Cardiac muscle cell (in vitro differentiated cells and primary cell): ENCODE measurements at places on chromosomes 6 and 20.

DNA sequence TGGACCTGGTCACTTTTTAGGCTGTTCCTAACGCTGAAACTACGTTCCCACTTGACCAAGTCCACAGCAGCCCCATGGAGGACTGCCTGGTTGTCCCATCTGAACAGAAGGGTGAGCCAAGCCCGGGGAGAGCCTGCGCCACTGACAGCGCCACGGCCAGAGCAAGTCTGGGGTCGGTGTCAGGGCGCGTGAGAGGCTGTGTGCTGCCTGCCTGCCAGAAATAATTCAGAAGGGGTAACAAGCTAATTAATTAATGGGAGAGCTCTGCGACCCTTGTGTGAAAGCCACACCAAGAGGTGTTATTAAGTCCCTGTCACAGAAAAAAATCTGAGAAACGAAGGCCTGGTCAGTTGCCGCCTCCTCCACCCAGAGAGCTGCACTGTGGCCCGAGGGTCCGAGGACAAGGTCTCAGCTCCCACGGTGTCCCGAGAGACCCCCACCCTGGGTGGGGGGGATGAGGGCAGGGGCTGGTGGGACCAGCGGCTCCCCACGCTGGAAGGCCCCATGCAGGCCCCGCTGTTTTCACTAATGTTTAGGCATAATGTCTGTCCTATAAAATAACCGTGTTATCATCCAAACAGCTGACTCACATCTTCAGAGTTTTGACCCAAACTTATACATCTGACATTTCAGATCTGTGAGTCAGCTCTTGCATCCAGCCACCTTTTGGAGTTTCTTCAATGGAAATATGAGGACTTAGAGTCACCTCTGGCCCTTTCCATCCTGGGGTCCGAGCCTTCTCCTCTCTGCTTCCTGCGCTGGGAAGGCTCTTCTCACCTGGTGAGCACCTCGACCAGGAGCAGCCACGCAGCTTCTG lies 58.5 kb downstream of the DLL1 start:
- peak; percentile 41 for DNase-seq

DNA sequence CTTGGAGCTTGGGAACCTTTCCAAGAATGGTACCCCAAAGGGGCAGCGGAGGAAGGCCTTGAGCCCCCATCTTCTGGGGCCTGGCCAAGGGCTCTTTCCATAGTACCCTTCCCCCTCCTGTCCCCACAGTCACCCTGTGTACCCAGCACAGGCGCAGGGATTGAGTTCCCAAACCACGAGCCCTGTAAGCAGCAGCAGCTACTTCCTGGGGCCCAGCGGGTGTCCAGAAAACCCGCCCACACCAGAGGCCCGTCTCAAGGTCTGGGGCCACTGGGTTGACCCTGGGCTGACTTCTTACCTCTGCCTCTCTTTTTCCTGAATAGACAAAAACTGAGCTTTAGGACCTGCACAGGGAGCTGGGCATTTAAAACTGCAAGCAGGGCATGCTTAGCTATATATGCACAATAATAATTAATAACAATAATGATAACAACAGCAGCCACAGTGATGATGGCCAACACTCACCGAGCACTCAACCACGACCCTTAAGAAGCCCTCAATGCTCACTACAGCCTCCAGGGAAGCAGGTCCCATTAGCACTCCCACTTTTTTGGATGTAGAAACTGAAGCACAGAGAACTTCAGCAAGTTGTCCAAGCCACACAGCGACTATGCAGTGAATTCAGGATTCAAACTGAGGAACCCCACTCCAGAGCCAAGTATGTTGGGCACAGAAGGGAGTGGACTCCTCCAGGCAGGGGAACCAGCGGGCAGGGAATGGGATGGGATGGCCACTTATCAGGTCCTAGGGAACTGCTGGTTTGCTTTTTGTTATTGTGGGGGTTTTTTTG lies 14.5 kb downstream of the NOL4L start:
- peak; percentile 30 for DNase-seq

- peak; percentile 82 for DNase-seq
These were observed 27.0 kb downstream of the TOX2 start for GRCh38 chr20:43941476-43942200.

DNA sequence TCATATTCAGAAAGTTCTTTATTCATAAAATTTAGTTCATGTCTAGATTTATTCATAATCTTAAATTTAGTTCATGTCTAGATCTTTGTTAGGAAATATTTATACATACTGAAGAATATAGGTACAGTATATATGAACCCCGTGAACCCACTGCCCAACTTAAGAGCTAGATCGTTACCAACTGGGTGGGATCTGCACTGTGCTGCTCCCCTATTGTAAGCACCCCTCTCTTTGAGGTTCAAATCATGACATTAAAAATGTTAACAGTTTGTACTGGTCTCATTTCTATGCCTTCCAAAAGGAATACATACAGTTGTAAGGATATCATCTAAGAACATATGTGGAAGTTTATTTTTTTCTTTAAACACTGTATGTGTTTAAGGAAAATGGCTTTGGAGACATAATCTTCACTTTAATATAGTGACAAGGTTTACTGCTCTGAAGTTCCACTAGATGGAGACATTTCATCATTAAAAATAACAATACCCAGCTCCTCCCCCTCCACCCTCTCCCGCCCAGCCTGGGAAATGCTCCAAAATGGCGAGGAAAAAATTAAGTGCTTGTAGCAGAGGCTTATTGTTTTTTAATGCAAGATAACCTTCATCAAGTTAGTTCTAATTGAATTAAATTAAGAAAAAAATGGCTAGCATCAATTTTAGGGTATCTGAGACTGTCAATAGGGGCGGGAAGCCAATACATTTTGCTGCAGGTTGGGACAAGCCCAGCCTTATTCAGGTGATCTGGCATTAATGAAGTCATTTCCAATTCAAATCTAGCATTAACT lies 104.1 kb upstream of the TRAF3IP2 start:
- DNase-seq: peak; percentile 73

- no peak for DNase-seq
These were observed 1.3 kb downstream of the CFB start for GRCh38 chr6:31947070-31947675.

DNA sequence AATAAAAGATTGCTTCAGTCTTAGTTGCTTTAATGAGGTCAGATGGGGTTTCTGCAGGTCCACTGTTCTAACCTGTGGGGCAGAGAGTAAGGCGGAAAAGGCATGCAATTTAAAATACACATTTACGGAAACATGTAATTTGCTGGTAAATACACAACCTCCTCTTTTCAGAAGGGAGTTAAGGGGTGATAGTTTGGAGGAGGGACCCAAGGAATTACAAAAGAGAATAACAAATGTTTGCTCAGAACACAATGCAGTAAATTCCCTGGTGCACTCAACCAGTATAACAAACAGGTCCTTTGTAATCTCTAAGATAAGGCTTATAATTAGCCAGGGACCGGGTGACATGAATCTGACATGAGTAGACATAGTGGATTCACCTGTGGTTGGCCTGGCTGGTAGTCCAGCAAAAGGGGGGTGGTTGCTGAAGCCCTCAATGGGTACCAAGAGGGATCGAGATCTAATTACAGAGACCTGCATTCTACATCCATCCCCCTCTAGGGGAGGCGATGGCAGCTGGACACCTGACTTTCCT lies 295.1 kb downstream of the PHACTR1 start:
- no peak for DNase-seq

GRCh38 chr6:9628819-9629218 lies 786.1 kb downstream of the TFAP2A start:
- no peak for DNase-seq

DNA sequence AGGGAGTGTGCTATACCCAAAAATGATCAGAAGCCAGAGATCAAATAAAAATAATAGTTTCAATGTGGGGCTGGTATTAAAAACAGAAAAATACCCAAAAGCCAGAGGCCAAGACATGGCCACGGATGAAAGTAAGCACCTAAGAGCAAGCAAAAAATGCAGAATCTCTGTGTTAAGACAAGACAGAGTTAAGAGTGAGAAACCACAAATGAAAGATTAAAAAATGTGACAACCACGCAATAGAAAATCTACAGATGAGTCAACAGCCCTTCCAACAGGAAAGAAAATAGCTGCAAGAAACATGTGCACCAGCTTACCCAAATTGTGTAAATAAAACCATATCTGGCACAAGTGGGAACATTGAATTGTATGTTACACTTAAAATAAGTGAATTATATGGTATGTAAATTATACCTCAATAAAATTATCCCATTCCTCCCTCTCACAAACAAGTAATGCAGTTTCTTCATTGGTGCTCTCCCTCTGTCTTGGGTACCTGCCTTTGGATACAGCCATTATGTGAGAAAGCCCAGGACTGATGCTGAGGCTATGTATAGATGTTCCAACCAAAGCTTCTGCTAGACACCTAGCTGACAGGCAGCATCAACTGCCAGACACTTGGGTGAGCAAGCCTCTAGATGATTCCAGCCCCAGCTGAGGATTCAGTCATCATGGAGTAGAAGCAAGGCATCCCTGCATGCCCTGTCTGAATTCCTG lies 55.3 kb upstream of the UFL1 start:
- no peak for DNase-seq

DNA sequence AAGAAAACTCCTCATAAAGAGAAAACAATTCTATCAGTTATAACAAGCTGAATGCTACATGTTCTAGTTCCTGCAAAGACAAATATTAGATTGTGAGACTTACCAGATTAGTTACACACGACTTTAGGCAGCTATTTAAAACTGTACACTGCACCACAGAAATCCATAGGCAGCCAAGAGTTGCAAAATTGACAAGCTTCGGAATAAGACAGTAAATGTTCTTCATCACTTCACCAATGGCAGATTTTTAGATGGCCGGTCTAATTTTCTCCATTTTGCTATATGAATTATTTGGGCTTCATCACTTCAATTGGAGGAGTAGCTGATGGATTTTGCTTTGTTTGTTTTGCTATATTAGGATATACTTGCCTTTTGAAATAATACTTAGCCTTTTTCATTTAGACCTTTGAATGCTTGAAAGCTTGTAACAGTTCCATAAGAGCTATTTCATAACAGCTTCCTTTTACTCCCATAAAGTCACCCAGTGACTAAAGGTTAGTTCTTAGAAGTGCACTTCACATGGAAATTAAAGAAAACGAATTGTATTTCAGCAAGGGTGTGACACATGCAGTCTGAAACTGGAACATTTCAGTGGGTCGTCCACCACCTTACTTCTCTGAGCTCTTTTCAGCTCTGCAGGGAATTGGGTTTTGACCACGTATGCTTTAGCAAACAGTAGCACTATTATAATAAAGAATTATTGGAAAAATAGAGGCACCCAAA lies at the start of gene ROS1:
ROS1 (minus strand) TSS at position 512 of the 723 bp plus-strand sequence; CDS start at position 226, 286 bp downstream.
- no peak for DNase-seq

GRCh38 chr6:79446006-79446405 lies 91.2 kb downstream of the LCA5 start:
- DNase-seq: no peak

GRCh38 chr6:39130691-39131090 lies 15.7 kb upstream of the SAYSD1 start:
- no peak for DNase-seq

DNA sequence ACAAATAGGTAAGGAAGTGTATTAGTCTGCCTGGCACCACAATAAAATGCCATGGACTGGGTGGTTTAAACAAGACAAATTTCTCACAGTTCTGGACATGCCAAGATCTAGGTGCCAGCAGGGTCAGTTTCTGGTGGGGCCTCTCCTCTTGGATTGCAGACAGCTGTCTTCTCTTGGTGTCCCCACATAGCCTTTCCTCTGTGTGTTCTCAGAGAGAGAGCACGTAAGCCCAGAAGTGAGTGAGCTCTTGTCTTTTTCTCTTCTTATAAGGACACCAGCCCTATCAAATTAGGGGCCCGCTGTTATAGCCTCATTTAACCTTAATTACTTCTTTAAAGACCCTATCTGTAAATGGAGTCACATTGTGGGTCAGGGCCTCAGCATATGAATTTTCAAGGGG lies 28.3 kb downstream of the SMPDL3A start:
- no peak for DNase-seq

DNA sequence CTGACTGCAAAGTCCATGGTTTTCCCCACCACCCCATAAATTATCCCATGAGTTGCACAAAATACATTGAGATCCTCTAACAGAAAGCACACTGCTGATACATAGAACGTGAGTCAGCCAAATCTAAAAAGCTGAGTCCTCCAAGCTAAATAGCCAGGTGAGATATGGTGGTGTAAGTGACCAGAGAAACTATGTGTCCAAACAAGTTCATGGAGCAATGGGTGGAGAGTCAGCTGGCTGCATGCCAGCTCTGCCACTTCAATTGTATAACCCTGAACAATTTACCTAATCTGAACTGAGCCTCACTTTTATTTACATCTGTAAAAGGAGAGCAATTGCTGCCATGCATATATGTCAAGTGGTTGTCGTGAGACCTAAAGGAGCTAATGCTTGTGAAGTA lies 9.7 kb downstream of the SNAP25 start:
- no peak for DNase-seq

GRCh38 chr20:2114990-2115681 lies 13.5 kb downstream of the STK35 start:
- DNase-seq: no peak

GRCh38 chr6:44561060-44561623 lies 173.6 kb downstream of the CDC5L start:
- no peak for DNase-seq

DNA sequence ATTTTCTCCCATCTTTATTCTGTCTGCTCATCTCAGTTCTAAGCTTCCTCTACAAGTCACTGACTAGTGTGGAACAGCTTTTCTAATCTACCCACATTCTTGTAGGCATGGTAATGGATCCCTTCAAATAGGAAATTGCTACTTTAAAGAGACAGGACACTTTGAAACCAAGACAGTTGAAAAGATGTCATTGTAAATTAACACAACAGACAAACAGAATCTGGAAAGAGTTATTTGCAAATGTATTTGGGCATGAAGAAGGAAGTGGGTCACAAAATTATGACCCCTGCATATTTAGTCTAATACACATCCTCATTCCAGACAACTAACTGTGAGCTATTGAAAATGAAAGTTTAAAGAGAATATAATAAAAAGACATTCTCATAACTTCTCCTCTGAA lies 298.2 kb upstream of the MARCKS start:
- no peak for DNase-seq

GRCh38 chr6:7129360-7129759 lies 21.6 kb downstream of the RREB1 start:
- DNase-seq: no peak

DNA sequence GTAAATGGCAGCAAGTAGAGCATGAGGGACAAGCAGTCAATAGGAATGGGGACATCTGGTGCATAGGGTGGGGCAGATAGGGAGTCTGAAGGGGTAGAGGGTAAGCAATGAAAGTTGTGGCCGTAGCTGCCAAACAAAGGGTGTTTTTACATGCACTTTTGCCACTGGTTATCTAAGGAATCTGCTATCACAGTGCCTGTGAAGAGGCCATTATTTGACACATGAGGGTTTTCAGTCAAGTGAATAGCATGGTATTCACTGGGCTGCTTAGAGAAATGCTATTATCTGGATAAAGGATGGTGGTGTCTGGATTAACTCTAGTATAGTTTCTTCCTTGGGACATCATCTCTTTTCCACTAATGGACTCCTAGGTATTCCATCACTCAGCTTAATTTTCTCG lies 118.2 kb downstream of the CARMIL1 start:
- DNase-seq: no peak

DNA sequence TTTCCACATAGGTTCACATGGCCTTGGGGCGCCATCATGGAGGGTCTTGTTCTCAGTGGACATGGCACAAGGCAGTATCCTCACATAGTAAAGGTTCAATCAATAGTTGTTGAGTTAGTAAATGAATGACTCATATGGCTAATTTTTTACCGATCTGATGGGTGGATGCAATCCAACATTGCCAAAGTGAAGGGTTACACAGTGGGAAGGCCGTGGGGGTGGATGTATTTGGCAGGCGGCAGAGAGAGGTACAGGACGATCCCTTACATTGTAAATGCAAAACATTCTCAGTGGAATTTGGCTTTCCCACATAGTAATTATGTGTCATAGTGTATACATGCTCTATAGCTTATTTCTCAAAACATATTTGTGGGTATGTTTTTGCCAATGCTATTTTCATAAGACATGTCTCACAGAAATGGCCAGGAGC lies 21.0 kb upstream of the PDE7B start:
- no peak for DNase-seq
